ENCODE measurements at places on chromosomes 4 and X.

- no peak for DNase-seq
These were observed 506.6 kb downstream of the SH3BGRL start for GRCh38 chrX:81708487-81708886.

DNA sequence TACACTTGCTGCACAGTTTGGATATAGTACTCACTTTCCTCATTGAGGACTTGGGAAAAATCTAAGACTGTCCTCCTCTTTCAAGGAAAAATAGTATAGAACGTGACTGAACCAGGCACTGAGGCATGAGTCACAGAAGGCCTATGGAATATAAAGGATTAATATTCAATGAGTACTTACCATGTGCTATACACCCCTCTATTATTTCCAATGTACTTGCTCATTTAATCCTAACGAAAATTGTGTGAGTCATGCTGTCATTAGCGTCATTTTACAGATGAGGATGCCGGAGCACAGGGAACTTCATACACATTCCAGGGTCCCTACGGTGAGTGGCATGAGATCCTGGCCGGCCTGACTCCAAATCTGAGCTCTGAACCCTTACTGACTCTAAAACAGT lies 2136.2 kb upstream of the TENM3 start:
- no peak for DNase-seq

- DNase-seq = no peak
These were observed 284.2 kb downstream of the KCNIP4 start for GRCh38 chr4:21664355-21664754.

- no peak for DNase-seq
These were observed 1.4 kb downstream of the ARHGEF6 start for GRCh38 chrX:136779346-136779781.

DNA sequence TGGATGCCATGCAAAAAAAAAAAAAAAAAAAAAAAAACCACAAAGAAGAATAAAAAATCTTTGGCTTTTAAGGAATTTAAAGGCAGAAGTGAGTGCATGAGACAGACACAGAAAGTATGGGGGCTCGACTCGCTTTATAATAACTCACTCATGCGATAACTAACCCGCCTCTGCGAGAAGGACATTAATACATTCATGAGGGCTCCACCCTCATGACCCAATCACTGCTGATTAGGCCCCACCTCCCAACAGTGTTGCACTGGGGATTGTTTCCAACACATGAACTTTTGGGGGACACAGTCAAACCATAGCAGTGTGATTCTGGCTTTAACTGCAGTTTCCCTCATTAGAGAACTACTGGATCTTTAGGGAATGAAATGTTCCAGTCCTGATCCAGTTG lies 78.1 kb downstream of the QDPR start:
- no peak for DNase-seq

Data from COR-L47 (cell line).